ENCODE measurements at places on chromosomes 12 and 14. TPM values are rescaled to one million over a fixed set of nuclear protein-coding genes. Genes with fewer than 3 reads are reported as not detected.

Gene SDR39U1
- total RNA-seq = 76.7 TPM

Gene VRTN
- total RNA-seq = not detected

Gene MANSC4
- not detected for total RNA-seq

Gene A2M
- 76.7 TPM for total RNA-seq

Gene RIMKLB
- total RNA-seq = 64.2 TPM

DNA sequence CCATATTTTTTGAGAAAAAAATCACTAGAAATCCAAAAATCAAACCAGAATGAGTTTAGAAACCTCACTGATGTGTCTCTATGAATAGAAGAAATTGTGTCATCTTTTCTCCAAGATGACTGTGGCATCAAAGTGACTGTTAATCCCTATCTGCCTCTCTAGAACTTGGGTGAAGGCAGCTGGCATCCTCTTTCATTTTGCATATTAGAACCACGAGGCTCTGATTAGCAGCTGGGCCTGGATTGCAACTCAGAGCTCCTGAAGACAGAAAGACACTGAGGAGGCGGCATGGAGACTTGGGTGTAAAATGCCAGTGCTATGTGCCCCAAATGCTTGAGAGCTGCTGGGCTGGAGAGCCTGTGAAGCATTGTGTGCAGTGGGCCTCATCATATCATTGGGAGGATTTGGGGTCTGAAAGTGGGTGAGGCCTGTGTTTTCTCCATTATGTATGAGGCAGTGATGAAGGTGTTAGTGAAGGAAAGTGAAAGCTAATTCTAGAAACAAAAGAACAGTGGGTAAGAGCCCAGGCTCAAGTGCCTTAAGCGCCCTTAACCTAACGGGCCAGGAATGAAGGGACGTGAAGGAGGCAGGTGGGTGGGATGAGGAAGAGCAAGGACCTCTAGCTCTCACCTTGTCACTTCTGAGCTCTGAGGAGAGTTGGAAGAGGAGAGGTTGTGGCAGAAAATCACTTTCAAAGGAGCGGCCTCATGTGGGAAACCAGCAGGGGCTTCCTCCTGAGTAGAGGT, 26.2 kb downstream of the NKX2-8 start:
- DNase-seq = no peak

DNA sequence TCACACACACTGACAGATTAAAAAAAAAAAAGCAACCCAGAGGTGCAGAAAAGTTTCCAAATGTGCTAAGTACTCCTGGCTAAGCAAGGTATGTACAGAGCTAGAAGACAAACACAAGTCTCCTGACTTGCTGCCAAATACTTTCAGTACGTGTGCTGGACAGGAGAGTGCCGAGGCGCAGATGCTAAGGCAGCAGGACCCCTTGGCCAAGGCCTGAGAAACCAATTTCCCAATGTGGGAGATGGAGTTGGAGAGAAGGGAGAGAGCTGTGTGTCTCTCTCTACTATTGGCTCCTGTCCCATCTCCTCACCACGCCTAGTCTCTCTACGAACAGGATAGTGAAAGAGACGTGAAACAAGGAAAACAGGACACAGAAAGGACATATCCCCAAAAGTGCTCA, 5.3 kb downstream of the SPRYD3 start:
- no peak for DNase-seq

- peak; percentile 53 for DNase-seq
Measured at GRCh38 chr12:47742253-47742825, 16.3 kb downstream of the RAPGEF3 start.

GRCh38 chr12:81005606-81006005, 67.9 kb upstream of the LIN7A start:
- DNase-seq = no peak

- no peak for DNase-seq
Measured at GRCh38 chr14:90355540-90356518, 24.1 kb upstream of the NRDE2 start.

DNA sequence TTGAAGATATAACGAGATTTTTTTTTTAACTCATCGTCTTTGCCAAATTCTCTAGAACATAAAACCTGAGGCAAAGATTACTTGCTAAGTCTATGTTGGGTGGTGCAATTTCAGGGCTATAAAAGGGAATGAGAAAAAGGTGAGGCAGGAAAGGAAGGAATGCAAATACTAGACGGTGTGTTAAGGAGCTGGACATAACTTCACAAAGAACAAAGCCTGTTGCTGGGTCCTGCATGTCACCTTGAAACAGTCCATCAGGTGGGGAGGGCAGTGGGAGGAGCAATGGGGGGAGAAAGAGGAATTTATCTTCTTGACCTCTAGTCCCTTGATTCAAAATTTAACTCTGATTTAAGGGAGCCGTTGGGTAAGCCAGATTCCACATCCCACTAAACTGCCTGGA, 16.1 kb upstream of the DUSP6 start:
- DNase-seq = no peak

Measured in neural crest cell (in vitro differentiated cells).